ENCODE measurements at places on chromosomes 5 and 9.

DNA sequence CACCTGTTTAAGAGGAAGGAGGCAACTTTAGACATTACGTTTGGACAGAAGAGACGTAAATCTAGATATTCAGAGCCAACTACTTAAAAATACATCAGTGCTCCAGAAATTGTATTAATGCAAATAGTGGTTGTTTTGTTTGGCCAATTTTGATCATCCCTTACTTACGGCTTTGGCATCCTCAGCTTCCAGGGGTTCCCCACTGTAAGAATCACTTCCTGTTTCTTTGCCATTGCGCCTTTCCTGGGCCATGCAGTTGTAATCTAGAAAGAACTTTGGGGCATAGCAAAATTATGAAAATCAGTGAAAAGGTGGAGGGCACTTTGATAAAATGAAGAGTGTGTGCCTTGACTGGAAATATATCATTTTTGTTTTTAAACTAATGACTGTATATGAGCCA lies 537.2 kb upstream of the TLE4 start:
- no peak for DNase-seq

DNA sequence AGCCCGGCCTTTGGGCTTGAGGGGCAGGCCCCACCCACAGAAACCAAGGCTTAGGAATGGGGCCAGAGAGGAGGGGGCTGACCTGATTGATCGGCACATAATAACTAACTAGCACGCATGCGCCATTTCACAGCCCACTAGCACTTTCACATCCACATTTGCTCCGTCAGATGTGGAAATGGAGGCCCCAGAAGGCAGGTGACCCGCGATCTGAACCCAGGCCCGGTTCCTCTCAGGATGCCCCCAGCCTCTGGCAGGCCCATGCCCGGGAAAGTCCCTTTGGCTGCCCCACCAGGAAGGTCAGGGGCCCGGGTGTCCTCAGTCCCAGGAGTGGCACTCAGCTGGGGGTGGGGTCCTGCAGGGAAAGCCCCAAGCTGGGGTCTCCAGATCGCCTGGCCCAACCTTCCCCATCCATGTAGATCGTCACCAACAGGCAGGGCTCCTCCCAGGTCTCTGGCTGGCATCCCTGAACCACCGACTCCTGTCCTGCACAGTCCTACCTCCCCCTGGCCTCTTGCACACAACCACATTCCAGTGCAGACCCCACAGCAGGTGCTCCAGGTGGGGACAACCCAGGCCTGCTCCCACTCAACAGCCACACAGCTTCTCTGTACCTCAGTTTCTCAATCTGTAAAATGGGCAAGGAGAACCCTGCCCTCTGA lies 46.7 kb downstream of the VAV2 start:
- DNase-seq, result no peak

- no peak for DNase-seq
Observed at GRCh38 chr5:91007780-91008402, 375.2 kb downstream of the ARRDC3 start.

- no peak for DNase-seq
Observed at GRCh38 chr5:177523711-177524538, 7.2 kb upstream of the DDX41 start.

DNA sequence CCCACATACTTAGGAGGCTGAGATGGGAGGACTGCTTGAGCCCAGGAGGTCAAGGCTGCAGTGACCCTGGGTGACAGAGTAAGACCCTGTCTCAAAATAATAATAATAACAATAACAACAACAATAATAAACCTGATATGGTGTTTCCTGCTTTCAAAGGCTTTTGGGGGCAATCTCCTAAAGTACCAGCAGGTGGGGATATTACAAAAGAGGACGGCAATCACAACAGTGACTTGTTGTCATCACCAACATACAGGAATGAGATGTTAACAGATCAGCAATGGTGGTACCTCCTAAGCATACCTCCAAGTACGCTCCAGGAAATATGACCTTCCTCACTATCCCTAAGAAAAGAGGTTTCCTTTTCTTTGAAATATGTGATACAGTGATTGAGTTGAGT lies 91.1 kb upstream of the RNF180 start:
- DNase-seq, result no peak

GRCh38 chr9:119370816-119371215 lies 1.6 kb upstream of the BRINP1 start:
- no peak for DNase-seq

All from stimulated activated CD4-positive, alpha-beta T cell treated with anti-CD3 and anti-CD28 coated beads, Interleukin-1b, Interleukin-23, amount 100 ng/mL, for 24 hours (primary cell).